ENCODE measurements at places on chromosomes 3 and 15.

- DNase-seq = no peak
Measured at GRCh38 chr3:172119266-172119969, 80.0 kb downstream of the FNDC3B start.

GRCh38 chr15:92243227-92243626, 150.5 kb upstream of the ST8SIA2 start:
- DNase-seq = no peak

GRCh38 chr3:179082416-179082815, 10.8 kb upstream of the ZMAT3 start:
- no peak for DNase-seq

DNA sequence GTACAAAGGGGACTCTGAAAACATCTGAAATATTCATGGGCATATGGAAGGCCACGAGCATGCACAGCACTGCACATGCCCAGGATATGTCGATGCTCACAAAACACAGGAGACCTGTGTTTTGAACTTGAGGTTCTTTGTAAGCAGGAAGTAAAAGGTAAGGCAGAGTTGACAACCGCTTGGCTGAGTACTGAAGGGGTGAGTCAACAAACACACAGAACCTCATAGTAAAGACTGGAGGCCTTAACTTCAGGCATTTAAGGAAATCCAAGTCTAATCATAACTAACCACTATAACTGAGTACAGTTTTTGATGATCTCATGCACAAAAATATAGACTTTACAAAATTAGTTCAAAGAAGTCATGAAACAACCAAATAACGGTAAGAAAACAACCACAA, 80.6 kb downstream of the MYO9A start:
- no peak for DNase-seq

DNA sequence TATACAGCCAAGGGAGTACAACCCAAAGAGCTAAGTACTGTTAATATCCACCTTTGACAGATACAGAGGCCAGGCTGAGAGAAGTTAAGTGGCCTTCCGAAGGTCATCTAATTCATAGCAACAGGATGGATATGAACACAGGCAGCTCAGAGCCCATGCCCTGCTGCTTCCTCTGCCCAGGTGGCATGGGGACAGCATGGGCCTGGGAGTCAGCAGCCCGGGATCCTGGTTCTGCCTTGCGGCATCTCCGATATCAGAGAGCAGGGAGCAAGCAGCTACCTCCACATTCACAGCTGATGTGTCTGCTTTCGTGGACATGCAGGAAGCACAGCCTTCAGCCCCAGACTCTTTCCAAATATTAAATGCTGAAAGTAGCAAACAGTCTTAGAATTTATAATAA, 55.6 kb downstream of the STARD5 start:
- no peak for DNase-seq

- no peak for DNase-seq
Measured at GRCh38 chr3:123357275-123357674, 91.6 kb downstream of the ADCY5 start.

- no peak for DNase-seq
Measured at GRCh38 chr15:31230630-31231485, 95.8 kb upstream of the KLF13 start.

DNA sequence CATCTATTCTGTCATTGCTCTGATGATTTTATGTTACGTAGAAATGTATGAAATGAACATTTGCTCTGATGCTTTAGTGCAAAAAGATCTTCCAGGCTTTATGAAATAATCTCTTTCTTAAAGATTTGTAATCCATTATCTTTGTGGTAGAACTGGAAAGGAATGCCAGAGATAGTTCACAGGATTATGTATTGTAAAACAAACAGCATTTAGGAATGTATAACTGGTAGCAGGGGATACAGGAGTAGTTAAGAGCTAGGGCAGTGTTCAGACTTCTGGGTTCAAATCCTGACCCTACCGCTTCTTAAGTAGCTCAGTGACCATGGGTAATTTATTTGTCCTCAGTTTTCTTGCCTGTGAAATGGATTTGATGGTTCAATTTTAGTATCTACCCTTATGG, 429.8 kb upstream of the TPM1 start:
- no peak for DNase-seq

DNA sequence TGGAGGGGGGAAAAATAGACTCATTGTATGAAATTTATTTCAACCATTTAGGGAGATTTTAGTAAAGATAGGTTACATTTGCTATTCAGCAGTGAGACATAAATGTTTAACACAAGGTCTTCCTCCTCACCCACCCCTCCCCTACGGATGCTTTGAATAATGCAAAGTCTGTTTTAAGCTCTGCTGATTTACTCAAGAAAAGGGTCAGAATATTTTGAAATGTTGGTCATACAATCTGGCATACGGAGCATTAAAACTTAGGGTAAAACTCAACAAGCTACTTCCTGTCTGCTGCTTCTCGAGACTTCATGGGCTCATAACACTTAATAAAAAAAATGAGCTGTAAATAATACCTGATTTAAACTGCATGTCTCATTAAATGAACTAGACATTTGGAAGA, 156.3 kb downstream of the WNT5A start:
- DNase-seq = no peak

GRCh38 chr3:104564045-104564643, 802.6 kb upstream of the ALCAM start:
- peak; percentile 50 for DNase-seq

DNA sequence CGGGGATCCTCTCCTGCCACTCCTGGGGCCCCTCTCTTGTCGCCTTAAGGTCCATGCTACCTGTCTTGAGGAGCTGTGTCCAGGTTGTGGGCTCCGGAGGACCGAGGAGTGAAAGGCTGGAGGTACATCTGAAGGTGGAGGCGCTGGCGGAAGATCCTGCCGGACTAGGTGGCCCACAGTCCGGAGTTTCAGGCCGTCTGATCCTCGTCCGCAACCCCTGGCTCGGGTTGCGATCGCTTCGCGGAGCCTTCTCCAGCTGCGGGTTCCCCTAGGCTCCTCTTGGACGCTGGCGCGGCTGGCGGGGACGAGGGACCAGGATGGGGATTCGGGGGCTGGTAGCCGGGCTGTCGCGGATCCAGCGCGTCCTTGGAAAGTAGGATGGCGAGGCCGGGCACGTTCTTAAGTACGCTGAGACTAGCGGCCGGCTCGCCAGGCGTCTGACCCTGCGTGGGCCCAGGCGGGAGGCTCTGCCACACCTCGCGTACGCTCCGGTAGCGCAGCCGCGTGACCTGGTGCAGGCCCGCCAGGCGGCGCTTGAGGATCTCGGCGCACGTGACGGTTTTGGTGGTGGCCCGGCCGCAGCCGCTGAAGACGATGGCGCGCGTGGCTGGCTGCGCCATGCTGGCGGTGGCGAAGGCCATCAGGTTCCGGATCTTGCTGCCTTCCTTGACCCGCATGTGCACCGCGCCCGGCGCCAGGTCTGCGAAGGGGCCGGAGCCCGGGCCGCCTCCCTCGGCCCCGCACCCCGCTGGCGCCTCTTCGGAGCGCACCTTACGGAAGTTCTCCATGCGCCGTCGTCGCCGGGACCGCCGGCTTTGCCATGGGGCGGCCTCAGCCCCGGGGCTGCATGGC, 550 bp downstream of the RPP25 start:
- DNase-seq = no peak

DNA sequence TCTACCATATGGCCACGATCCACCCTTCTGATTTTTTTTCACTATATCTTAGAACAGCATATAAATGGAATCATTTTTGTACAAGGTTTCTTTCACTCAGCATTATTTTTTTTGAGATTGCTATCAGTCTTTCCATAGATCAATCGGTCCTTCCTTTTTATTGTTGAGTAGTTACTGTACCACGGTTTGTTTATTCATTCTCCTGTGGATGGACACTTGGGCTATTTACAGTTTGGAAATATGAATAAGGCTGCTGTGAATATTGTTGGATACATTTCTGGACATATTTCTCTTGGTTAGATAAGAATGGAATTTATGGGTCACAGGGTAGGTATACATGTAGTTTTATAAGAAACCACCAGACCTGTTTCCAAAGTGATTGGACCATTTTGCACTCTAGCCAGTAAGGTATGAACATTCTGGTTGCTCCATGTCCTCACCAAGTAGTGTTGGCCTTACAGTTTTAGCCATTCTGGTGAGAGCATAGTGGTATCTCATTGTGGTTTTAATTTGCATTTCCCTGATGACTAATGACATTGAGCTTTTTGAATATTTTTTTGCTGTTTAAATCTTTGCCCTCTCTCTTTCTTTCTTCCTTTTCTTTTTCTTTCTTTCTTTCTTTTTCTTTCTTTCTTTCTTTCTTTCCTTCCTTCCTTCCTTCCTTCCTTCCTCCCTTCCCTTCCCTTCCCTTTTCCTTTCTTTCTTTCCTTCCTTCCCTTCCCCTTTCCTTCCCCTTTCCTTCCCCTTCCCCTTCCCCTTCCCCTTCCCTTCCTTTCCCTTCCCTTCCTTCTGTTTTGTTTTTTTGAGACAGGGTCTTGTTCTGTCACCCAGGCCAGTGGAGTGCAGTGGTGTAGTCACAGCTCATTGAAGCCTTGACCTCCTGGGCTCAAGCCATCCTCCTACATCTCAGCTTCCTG, 49.2 kb downstream of the LRRK1 start:
- peak; percentile 6 for DNase-seq

- no peak for DNase-seq
Measured at GRCh38 chr3:126061301-126062032, 22.5 kb downstream of the SLC41A3 start.

GRCh38 chr3:47989981-47990440, 26.2 kb downstream of the MAP4 start:
- DNase-seq = peak; percentile 79

DNA sequence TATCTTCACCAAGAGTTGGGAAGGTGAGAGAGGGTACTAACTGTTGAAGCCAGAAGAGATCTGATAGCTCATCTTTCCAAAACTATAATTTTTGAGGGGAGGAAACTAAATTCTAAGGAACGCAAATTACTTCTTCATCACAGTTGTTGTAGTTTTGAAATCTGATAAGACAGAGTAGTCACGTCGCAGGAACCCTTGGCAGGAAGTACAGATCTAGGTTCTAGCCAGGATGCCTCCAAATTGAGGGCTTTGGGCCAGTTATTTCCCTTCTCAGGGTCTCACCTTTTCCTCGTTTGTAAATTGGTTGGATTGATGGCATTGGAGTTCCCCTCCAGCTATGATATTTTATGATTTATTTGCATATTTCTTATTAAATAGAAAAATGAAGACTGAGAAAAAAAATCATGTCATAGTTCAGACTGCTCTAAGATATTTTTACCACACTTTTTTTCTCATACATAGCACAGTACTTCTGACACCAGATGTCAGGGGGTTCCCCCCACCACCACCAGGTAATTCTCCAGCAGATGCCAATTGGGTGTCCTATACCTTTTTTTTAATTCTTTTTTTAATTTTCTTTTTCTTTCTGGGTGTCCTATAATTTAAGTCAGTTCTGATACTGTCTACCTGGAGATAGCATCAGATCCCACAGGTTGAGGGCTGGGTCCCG, 32.3 kb upstream of the APH1B start:
- DNase-seq = no peak

DNA sequence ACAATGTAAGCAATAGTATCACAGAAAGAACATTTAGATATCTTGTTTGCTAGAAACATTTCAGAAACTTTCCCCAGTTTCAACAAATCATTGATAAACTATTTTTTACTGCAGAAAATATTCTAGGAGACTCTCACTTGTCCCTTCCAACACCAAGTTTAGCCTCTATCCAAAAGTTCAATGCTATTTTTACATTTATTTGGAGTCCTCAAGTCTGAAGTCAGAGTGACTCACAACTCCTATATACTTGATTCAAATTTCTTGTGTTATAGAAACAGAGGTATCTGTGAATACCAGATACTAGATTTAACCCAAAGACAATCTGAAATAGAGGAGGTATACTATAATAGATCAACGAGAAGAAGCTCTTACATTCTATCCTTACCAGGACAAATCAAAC, 49.6 kb downstream of the RFX7 start:
- no peak for DNase-seq

DNA sequence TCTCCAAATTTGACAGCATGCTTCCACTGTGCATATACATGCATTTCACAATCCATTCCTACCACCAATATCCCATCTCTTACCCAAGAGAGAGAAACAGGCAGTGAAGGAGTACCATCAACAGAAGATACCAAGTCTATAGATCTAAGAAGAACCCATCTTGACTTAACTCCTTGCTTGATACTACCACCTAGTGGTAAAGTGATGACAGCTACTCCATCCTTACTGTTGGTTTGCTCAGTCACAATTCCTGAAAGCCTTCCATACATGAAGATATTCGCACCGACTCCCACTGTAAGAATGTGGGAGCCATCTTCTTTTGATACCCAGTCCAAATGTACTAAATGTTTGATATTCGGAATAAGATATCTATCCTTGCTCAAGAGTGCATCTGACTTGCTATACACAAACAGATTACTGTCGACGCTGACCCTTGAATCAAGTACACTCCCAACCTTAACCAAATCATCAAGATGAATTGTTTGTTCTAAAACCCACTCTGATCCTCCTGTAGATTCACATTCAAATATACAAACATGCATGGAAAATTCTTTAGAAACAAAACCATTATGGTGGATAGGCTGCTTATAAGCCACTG, 123.1 kb downstream of the DMXL2 start:
- DNase-seq = peak; percentile 42

DNA sequence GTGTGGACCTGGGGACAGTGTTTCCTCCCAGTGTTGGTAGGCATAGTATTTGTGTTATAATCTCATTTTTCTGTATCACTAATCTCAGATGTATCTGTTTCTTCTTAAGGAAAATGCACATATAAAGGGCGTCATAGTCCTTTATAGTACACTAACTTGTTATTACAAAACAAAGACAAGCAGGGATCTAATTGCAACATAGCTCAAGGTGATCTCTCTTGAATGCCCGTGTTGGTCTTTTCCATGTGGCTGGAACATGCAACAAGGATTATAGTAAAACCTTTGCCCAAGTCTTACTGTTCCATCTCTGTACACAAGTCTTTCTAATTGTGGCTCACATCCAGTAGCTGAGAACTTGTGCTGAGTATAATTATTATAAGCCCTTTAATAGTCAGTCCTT, 3.5 kb upstream of the GPR87 start:
- peak; percentile 17 for DNase-seq

GRCh38 chr3:25589104-25589782, 75.5 kb downstream of the TOP2B start:
- DNase-seq = no peak

DNA sequence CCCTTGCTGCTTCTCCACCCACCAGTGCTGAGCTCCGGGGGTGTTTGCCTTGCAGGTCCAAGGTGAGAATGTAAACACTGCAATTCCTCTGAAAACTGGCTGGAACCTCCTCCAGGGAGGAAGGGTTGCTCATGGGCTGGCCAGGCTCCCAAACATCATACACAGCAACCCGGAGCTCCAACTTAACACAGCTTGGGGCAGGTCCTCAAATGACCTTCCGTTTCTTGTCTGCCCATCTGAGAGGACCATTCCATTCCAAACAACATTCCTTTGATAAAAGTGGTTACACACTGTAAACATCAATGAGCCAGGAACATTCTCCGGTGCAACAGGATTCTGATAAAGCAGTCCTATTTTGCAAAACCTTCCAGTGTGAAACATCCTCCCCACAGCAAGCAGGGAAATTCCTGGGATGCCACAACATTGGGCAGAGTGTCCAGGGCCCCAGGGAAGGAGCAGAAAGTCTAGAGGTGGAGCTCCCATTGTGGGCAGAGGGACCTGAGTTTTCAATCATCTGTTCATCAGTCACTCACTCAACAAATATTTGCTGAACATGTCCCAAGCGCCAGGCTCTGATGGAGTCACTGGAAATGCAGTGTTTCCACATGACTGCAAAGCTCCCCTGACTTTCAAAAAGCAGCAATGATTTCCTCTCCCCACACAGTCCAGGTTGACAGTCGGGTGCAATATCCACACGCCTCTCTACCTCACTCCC, 7.3 kb upstream of the HEG1 start:
- peak; percentile 77 for DNase-seq
